Right renal pelvis (tissue), 4 donors: ENCODE measurements at places on chromosomes 5 and 9. TPM values are rescaled to one million over a fixed set of nuclear protein-coding genes. Genes with fewer than 3 reads are reported as not detected.

DNA sequence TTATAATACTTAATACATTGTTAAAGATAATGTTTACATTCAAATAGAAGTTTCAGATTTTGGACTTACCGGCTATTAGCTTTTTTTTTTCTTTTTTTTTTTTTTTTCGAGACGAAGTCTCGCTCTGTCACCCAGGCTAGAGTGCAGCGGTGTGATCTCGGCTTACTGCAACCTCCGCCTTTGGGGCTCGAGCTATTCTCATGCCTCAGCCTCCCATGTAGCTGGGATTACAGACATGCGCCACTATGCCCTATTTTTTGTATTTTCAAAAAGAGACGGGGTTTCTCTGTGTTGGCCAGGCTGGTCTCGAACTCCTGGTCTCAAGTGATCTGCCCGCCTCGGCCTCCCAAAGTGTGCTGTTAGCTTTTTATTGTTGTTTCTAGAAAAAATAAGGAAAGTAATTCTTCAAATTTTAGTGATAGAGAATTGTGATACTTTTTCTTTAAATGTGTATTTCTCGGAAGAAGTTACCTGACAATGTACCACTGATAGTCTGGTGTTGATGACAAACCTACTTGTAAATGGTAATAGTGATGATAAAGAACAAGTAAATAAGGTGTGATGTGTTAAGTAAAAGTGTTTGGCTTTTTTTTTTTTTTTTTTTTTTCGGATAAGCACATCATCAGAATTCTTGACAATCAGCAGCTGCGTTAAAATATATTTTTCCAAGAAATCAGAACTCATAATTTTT lies 2.7 kb downstream of the CDC42SE2 start:
- DNase-seq, result no peak

GRCh38 chr5:54909911-54910870 lies 75.2 kb downstream of the ESM1 start:
- DNase-seq, result no peak

GRCh38 chr5:69271376-69271775 lies 36.7 kb downstream of the CDK7 start:
- DNase-seq, result no peak

The LHX2 gene
- polyA plus RNA-seq, result 0.49 TPM

The SLC1A1 gene
- polyA plus RNA-seq, result 21.2 TPM

- no peak for DNase-seq
These were observed 258.9 kb upstream of the IRX2 start for GRCh38 chr5:3010301-3010952.

GRCh38 chr5:179243333-179243732 lies 101.9 kb downstream of the ADAMTS2 start:
- DNase-seq, result no peak

DNA sequence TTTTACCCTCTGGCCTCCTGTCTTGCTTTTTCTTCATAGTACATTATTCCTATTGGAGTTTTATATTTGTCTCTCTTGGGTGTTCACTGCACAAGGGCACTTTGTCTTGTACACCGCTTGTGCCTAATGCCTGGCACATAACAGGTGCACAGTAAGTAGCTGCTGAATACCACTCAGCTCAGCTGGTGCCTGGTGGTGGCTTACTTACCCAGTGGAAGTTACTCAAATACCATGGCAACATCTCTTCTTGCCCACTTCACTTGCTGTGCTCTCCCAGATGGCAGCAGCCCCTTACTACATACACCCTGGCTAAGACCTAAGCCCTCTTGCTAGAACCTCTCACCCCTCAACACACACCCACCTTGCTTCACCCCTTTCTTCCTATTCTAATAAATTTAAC lies 11.3 kb upstream of the SKP1 start:
- DNase-seq, result no peak

The OTP gene
- polyA plus RNA-seq, result not detected

GRCh38 chr5:139392324-139392677 lies 2.6 kb upstream of the MZB1 start:
- no peak for DNase-seq

The ACOT12 gene
- polyA plus RNA-seq, result 0.43 TPM

GRCh38 chr5:74409712-74410111 lies 230.8 kb downstream of the ENC1 start:
- DNase-seq, result no peak

DNA sequence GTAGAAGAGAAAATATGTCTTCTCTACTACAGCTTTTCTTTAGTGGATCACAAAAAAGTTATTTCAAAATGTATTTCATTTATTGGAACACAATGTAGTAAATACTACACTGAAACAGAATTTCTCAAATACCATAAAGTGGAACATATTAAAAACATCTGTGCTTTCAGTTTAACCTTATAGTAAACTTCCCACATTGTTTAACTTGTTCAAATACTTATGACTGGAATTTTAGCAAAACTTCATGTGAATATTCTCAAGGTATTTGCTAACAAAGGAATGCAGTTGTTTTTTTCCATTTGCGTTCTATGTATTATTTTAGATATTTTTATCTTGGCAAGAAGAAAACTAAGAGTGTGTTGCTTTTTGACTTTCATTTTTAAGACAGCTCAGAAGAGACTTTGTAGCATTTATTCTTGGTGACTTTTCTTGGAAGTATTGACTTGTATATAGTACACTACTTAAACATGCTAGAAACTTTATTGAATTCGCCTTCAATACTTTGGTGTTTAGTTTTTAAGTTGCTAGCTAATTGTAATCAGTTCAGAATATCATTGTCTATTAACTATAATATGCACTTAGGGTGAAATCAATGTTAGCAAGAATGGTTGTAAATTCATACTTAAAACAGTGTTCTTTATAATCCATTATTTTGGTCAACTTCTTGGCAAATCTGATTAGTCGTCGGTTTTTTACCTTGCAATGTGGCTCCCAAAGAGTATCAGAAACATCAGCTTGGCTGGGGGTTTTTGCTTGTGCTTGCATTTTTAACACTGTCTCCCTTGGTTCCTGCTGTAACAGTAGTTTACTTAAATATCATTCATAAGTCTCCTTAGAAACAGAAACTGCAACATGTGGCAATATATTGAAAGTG lies 5.0 kb upstream of the RHOBTB3 start:
- DNase-seq, result no peak

GRCh38 chr9:129544761-129545160 lies 76.1 kb downstream of the C9orf50 start:
- no peak for DNase-seq

The CERT1 gene
- 64.4 TPM for polyA plus RNA-seq

DNA sequence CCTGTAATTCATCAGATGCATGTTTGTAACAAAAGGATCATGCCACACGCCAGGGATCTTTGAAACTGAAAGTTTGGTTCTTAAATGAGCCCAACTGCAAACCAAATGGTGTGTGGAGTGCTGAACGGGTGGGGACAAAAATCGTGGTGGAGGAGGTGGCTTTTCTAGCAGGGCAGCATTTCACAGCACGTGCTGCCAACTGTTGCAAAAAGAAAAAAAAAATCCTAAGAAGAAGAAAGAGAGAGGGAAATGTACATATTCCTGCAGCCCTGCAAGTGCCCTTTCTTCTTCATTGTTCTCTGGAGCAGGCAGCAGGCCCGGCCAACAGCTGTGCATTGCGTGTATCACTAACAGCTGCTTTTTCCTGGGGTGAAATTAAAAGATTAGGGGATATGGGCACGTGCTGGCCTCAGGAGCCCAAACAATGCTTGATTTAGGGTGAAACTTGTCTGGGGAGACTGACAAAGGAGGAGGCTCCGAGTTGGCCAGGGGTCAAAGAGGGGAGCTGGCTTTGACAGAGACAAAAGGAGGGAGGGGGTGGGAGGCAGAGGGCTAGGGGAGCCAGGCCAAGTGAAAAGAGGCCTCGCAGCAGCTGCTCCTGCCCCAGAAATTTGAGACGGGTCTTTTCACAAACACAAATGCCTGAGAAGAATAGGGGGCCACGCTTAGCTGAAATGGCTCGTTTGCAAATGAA lies 73.0 kb downstream of the GADD45G start:
- DNase-seq, result no peak
